D721Med (cell line): ENCODE measurements at places on chromosomes 4 and X.

GRCh38 chr4:149932188-149932587, 116.5 kb upstream of the IQCM start:
- DNase-seq: no peak

DNA sequence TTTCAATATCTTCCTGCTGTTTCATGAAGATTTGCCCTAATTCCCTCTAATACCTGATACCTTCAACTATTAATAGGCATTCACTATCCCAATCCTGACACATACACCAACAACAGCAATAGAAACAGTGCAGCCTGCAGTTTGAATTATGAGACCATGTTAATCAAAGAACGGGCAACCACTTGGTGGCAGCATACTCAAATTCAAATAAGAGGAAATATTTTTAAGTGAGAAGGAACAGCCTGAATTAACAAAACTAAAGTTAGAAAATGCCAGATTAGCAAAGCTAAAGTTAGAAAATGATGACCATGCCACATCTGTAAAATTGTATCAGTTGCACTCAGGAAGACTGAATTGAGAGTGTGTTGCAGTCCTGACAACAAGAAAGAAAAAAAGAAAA, 204.9 kb downstream of the SMARCA1 start:
- DNase-seq: no peak

- no peak for DNase-seq
Observed at GRCh38 chrX:68695206-68695845, 47.9 kb downstream of the STARD8 start.

DNA sequence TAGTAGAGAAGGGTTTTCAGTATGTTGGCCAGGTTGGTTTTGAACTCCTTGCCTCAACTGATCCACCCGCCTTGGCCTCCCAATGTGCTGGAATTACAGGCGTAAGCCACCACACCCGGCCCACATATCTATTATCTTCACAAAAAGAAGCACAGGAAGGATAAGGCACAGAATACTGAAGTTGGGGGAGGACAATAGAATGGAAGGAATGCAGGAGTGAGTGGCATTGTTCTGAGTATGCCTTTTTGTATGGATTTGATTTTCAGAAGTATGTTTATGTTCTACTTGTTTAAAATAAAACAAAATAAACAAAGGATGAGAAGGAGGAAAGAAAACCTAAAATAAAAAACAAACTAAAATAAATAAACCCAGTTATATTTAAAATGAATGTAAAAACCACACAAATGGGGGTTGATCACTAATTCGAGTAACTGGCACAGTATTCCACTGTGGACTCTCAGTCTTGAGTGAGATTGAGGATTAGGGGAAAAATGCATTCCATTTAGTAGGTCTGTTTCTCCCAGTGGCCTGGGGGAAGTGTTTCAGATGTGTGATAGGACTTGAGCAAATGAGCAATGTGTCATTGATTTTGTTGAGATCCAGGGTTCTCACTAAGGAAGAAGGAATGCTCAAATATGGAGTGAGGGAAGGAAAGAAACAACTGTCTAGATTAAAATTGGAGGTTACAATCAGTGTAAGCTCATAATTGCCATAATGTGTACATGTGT, 109.0 kb upstream of the C1QTNF7 start:
- DNase-seq: no peak

DNA sequence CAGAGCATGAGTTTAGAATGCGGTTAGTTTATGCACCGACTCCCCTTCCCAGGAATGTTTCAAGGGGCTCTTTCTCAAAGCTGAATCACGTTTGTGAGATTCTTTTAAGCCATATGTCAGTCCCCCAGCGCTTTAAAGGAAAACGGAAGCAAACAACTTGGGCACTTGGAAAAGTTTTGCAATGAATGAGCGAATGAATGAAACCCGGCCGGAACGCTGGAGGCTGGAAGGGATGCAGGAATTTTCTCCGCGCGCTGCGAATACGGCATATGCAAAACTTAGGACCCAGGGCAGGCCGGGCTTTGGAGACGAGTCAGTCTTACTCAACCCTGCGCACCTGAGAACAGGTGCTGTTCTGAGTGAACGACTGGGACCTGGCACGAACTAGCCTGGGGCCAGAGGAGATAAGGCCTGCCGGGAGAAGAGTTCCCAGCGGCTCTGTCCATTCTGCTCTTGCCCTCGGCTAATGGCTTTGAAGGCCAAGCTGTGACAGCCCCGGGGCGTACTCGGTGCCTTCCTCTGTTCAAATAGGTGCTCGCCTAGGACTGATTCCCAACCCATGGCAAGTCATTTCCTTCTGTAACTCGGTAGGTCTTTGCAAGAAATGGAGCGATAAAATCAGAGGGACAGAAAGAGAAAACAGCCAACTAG, 743 bp upstream of the NRK start:
- no peak for DNase-seq

DNA sequence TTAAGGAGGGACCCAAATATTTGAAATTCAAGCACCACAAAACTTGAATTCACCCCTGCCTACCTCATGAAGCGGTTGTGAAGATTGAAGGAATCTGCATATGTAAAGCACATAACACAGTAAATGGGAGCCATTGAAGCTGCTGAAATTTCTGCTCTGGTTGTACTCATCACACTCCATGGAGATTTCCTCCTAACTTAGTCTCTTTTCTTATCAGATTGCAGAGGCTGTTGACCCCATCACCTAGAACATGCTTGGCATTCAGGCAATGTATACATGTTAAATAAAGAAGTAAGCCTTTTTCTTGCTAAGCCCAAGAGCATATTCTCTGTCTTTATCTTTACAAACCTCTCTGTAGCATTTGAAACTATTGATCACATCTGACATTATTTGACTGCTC, 104.9 kb upstream of the TNIP3 start:
- DNase-seq: no peak

DNA sequence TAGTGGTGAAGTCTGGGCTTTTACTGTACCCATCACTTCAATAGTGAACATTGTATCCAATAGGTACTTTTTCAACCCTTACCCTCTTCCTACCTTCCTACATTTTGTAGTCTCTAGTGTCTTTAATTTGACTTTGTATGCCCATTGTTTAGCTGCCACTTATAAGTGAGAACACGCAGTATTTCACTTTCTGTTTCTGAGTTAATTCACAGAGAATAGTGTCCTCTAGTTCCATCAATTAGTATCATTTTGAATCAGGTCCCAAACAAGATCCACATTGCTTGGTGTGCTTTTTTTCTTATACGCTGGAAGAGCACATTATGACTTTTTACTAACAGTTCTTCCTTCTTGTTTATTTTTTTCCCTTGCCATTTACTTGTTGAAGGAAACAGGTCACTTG, 176.0 kb upstream of the WDFY3 start:
- DNase-seq: no peak

DNA sequence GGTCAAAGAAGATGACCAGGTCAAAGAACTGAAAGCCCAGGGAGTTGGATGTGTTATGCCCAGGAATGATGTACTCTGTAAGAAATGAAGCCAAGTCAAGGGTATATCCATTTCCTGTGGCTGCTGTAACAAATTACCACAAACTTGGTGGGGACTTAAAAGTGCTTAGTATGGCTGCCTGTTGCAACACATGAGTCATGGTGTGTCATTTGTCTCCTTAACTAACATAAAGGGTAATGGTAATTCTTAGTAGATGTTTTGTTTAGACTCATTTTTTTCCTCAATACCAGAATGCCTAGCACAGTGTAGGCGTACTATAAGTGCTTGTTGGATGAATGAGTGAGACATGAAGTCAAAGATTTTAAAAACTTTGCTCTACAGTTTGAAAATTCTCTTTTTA, 45.7 kb downstream of the SYTL5 start:
- DNase-seq: no peak

- no peak for DNase-seq
Observed at GRCh38 chrX:131262738-131263679, 26.1 kb downstream of the IGSF1 start.

- no peak for DNase-seq
Observed at GRCh38 chrX:47501226-47502074, 18.4 kb upstream of the ZNF41 start.

GRCh38 chr4:869776-870175, 43.8 kb upstream of the CPLX1 start:
- no peak for DNase-seq

- DNase-seq: no peak
Observed at GRCh38 chr4:111689731-111690130, 455.5 kb upstream of the FAM241A start.

DNA sequence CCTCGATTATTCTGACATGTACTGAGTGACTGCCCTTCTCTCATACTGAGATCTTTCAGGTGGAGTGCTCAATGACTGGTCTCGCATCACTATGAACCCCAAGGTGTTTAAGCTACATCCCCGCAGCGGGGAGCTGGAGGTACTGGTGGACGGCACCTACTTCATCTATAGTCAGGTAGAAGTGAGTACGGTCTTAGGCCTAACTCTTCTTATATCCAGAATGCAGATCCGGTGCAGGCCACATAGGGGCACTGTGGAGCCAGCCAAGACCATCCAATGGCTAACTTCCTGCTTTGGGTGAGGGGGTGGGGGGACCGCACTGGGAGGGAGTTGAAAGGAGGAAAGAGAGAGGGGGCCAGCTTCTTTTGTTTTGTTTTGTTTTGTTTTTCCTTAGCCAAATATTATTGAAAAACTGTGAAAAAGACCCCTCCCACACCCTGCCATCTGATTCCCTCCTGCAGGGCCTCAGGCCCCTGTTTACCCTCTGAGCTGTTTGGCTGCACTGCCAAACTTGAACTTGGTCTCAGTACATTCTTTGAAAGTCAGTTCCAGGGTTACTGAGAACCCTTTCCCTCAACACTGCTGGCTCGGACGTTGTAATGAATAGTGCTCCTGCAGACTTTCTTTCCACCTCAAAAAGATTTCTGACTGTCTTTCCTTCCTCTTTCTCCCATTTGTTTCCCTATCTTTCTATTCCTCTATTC, 16.2 kb downstream of the AWAT2 start:
- DNase-seq: no peak
